ENCODE measurements at places on chromosomes 1 and 21. TPM values are rescaled to one million over a fixed set of nuclear protein-coding genes. Genes with fewer than 3 reads are reported as not detected.

- DNase-seq, result peak; percentile 62
Measured at GRCh38 chr1:205481629-205482151, 22.8 kb upstream of the CDK18 start.

DNA sequence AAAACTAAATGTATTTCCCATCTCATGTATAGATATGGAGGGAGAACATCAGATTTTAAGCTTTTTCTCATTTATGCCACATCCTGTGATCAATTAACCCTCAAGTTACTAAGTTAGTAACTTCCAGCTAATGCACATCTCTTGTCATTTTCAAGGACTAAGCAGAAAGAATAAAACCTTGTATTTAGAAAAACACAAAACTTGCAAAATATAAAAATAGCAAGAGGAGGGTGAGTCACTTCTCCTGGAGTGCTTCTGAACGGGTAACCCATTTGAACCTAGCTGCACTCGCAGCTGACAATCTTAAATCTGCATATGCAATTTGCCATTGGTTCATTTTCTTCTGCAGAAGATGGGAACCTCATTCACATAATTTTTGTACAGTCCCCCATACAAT lies 500.5 kb downstream of the SETD4 start:
- no peak for DNase-seq

DNA sequence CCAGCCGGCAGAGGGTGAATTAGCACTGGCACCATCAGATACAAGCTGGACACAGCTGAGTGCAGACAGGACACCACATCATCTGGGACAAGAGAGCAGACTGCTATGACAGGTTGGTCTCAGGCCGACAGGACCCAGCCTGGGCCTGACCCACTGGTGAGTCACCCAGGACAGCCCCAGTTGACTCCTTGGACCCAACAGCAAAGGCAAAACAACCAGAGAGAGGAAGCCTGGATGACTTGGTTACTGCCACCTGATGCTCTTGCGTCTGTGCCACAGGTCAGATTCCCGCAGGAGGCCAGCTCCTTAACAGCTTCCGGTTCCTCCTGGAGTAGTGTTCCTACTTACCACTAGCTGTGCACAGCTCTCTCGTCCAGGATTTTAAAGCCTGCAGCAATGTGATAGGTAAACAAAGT lies 18.5 kb downstream of the CCN1 start:
- DNase-seq, result no peak

DNA sequence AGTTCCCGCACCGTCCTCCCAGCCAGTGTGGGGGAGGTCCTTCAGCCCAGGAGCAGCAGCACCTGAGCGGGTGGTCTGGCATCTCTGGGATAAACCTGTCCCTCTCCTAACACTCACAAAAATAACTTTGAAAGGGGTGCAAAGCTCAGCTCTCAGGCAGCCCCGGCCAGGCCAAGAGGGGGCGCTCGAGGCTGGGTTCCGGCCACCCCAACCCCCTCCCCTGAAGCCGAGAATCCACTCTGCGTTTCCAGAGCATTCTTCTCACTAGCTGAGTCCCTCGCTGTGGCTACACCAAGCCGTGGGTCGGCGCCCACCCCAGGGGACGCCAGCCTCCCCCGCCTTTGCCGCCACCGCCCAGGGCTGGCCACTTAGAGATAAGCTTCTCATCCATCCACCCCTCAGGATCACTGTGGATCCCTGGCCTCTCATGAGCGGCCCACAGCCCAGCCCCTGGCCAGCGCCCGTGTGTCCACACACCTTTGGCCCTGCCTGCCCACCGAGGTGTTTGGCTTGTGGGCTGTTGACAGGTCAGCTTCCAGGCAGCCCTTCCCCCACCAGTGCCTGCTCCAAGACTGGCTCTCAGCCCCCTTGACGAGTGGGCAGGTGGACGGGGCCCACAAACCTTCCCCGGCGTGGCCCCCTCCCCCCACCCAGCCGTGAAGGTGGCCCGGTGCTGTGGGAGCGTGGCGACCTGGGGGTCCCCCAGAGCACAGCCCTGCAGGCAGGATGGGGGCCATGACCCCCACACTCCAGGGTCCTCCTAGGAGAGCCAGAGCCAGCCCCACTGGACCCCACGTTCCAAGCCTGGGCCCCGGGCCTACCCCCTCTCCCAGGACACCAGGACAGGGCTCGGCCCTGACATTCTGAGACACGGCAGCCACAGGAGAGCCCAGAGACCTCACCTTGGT lies 1.9 kb downstream of the FTCD start:
- DNase-seq, result peak; percentile 98

- no peak for DNase-seq
Measured at GRCh38 chr21:14096172-14096571, 114.6 kb downstream of the LIPI start.

- DNase-seq, result no peak
Measured at GRCh38 chr1:59973719-59974118, 47.1 kb upstream of the CYP2J2 start.

DNA sequence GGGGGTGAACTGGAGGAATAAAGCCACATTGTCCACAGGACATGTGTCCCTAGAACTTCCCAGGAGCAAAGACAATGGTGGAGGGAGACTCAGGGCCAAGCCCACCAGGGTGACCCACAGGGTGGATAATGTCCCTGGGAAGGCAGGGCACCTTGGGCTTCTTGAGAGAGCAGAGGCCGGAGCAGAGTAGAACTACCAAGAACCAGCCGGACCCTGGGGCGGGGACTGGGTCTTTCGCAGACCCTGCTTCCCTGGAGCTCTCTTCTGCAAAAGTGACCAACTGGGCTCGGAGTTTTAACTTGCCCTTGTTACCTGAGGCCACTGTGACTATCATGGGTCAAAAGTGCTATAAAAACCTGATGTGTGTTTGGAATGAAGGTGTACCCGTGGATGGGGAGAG lies 875 bp upstream of the FAM3B start:
- no peak for DNase-seq

DNA sequence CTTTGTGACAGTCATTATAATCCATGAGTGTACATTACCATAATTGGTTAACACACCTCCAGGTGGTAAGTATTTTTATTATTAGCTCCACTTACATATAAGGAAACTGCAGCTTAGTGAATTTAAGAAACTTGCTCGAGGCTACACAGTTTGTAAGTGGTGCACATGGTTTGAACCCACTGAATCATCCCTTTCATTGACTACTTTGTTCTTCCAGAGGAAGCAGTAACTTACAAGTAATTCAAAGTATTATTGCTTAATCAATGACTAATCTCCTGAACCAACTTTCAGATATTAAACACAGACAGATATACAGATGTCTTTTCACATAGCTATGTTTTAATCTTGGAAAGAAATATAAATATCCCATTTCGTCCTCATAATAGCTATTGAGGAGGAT lies 18.7 kb upstream of the CLDN8 start:
- no peak for DNase-seq

DNA sequence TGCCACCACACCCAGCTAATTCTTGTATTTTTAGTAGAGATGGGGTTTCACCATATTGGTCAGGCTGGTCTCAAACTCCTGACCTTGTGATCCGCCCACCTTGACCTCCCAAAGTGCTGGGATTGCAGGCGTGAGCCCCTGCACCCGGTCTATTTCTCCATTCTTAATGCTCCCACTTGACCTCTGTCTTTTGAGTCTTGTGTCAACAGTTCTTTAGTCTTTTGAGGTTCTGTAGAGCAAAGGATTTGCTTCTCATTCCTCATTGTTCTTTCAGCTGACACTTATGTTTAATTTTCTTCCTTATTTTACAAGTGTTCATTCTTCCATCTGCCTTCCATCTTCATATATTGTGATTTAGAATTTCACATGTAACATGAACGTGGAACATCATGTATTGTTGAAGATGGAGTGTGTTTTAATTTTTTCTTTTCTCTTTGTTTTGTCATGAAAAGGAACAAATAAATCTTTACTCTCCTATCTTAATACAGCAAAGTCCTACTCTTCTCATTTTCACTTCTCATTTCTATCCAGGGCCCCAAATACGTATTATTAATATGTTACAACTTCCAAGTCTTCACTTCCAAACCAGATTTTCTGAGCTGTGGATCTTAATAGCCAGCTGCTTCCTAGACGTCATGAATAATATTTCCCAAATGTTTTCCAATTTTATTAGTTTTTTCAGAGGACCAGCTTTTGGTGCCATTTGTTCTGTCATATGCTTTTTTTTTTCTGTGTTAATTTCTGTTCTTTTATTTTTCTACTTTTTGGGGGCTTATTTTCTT lies 16.9 kb downstream of the MTF2 start:
- DNase-seq, result no peak

Gene OR2T29
- not detected for total RNA-seq

Gene PIK3C2B
- total RNA-seq, result 18.1 TPM

Gene OMA1
- 25.9 TPM for total RNA-seq

Gene C21orf58
- total RNA-seq, result 26.4 TPM

Gene HMGCS2
- total RNA-seq, result not detected

Gene KMO
- total RNA-seq, result 0.14 TPM

Gene KCNE1
- not detected for total RNA-seq

Gene MCOLN2
- 0.70 TPM for total RNA-seq
